Right atrium auricular region (tissue), 2 donors: ENCODE measurements at places on chromosomes 3 and 15. TPM values are rescaled to one million over a fixed set of nuclear protein-coding genes. Genes with fewer than 3 reads are reported as not detected.

SEMA6D gene
- 12.2 TPM for total RNA-seq

- DNase-seq = no peak
Measured at GRCh38 chr3:21158861-21159542, 592.0 kb downstream of the ZNF385D start.

- no peak for DNase-seq
Measured at GRCh38 chr15:37932549-37932948, 1.9 kb upstream of the TMCO5A start.

GRCh38 chr3:57127891-57128518 is 37.1 kb downstream of the IL17RD start:
- no peak for DNase-seq

DNA sequence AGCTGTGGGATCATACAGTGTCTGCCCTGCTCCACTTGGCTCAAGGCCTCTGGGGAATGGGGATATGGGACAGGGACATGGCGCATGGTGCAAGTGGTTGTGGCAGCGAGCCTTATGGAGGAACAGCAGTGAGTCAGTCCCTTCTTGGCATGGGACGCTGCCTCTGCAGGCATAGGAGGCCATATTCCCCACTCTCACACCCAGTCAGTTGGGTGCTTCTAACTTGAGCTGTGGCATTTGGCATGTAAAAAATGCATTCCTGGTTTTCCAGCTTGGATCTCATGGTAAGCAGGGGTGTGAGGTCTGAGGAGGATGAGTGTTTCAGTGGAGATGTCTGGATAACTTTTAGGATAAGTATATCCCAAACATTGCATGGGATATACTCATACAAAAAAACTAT is 31.6 kb upstream of the UBE2Q2 start:
- DNase-seq = no peak

DNA sequence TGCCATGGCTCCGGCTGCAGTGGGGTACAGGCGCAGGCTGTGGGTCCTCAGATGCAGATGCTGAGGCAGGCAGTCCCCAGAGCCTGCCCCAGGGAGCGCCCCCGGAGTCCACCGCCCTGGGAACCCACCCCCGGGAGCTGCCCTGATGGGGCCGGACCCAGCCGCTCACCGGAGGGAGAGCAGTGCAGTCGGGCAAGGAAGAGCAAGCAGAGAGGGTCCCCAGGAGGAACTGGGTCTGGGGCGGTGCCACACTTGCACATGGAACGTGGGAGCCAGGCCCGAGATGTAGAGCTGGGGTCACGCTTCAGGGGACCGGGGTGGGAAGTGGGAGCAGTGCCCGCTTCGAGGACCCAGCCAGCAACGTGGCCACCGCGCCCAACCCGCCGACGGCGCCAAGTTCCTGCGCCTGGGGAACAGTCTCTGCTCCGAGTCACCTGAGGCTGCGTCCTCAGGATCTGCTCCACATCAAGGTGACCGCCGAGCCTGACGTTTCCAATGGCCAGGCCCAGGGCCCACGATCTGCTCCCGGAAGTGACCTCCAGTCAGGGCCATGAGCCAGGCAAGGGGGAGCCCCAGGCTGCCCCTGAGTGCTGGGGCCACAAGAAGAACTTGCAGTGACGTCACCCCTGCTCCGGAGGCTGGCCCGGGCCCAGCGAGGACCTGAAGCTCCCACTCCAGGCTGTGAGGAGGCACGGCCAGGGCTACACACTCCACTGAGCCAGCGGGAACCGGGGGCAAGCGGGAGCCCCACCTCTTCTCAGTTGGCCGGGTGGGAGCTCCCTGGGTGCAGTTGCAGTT is 27.0 kb upstream of the TFG start:
- DNase-seq = no peak

GNAT1 gene
- not detected for total RNA-seq

CALML4 gene
- total RNA-seq = 0.52 TPM

PP2D1 gene
- total RNA-seq = not detected

SLC6A1 gene
- 4.1 TPM for total RNA-seq

DNA sequence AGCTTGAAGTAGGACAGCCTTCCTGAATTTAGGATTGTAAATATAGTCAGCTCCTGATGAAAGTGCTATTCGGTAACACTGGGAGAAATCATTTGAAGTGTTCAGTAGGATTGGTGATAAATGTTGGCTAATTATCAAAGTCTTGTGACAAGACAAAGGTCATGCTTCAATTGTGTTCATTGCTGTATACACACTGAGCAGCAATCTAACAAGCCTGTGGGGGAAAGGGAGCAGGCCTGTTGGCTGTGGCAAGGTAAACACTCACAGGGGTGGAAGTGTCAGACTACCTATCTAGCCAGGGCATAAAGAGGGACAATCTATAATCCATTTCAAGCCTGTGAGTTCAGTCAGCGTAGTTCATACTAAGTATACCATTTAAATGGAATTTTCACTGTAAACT is 111.0 kb upstream of the MANF start:
- DNase-seq = no peak

DNA sequence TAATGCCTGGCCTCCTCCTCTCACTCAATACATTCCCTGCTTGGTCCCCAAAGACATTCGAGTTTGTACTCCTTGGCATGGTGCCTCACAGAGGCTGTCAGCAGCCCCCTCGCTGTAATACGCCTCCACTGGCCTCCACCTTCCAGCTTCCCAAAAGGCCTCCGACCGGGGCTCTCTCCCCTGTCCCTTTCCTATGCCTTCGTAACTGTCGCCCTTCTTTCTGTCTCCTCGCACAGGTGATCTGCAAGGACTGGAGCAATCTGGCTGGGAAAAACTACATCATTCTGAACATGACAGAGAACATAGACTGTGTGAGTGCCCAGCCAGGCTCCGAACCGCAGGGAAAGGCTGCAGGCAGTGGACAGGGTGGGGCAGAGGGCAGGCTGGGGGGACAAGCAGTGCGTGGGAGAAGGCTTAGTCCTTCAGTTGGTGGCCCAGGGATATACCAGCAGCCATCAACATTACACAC is 10.7 kb upstream of the ABTB1 start:
- no peak for DNase-seq

- no peak for DNase-seq
Measured at GRCh38 chr15:36879568-36880222, 220.7 kb downstream of the MEIS2 start.

GRCh38 chr3:13483286-13483685 is 3.2 kb downstream of the HDAC11 start:
- DNase-seq = no peak

DNA sequence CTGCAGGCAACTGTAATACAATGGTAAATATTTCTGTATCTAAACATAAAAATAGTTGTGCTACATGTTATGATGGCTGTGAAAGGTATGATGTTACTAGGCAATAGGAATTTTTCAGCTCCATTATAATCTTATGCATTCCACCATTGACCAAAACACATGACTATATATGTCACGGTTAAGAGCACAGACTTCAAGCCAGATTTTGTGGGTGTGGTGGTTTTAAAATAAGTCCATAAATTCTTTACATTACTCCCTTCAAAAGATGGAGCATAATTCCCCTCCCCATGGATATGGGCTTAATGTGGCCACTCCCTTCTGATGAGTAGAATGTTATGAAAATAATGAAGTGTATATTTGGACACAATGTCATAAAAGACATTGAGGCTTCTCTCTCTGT is 88.4 kb upstream of the TBC1D5 start:
- no peak for DNase-seq

DNA sequence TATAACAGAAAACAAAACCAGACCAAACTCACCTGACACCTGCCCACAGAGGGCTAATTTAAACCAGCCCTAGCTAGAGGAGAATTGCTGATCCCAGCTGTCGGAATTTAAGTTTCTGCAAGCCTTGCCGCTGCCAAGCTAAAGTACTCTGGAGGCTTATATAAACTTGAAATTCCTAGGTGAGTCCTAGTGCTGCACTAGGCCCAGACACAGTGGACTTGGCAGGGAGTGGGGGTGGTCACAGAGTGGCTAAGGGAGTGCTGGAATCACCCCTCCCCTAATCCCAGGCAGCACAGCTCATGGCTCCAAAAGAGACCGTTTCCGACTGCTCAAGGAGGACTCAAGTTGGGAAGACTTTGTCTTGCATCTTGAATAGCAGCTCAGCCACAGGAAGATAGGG is 17.6 kb downstream of the TMCO5A start:
- no peak for DNase-seq

- peak; percentile 63 for DNase-seq
Measured at GRCh38 chr3:48273594-48274211, 32.8 kb downstream of the ZNF589 start.

TNIK gene
- 11.6 TPM for total RNA-seq

DNA sequence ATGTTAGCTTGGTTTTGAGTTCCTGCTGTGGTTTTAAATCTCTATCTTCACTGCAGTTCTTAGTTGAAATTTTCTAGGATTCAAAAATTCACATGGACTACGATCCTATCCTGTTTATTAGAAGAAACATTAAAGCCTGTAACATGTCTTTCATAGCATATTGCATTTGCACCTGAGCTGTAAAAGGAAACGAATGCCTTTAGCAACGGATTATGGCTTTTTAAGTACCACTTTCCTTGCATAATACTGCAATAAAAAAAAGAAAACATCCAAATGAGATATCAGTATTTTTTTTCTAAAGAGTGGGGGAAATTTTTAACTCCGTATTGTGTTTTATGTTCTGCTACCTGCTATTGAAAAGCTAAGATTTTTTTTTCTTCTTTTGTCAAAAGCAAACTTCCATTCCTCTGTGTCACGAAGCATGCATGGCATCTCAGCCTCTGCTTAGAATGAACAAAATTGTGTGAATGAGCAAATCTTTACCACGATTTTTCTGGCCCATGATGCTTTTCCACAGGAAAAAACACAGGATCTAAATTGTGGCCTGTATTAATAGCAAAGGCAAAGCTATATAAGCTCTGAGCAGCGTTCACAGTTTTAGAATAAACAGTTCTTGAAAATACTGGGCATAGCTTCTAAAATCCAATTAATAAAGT is 110.0 kb upstream of the CDIN1 start:
- no peak for DNase-seq

DNA sequence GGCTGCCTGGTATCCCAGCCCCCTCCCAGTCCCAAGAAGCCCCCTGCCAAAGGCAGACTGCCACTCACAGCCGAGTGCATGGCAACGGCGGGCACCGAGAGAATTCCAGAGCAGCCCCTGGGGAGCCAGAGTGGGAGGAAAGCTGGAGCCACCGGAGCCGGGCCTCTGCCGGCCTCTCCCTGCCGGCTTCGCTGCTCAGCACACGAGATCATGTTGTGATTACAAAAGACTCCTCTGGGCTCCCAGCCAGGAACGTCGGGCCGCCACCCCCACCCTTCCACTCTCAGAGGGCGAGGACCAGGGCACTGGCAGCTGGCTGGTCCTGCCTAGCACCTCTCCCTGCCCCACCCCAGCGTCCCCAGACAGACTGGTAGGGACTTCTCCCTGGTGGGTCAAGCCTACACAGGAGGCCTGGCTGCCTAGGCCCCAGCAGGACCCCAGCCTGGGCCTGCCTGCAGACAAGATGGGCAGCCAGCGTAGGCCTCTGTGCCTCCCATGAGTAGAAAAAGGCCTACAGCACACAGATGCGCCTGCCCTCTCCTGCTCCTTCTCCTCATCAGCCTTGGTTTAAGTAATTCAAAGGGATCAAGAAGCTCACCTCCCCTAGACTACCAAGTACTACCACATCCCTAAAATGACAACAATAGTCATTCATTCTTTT is at the start of gene CCDC9B:
CCDC9B (minus strand) TSS at position 200 of the 661 bp plus-strand sequence; CDS start at position 80, 120 bp downstream.
- DNase-seq = peak; percentile 91

DNA sequence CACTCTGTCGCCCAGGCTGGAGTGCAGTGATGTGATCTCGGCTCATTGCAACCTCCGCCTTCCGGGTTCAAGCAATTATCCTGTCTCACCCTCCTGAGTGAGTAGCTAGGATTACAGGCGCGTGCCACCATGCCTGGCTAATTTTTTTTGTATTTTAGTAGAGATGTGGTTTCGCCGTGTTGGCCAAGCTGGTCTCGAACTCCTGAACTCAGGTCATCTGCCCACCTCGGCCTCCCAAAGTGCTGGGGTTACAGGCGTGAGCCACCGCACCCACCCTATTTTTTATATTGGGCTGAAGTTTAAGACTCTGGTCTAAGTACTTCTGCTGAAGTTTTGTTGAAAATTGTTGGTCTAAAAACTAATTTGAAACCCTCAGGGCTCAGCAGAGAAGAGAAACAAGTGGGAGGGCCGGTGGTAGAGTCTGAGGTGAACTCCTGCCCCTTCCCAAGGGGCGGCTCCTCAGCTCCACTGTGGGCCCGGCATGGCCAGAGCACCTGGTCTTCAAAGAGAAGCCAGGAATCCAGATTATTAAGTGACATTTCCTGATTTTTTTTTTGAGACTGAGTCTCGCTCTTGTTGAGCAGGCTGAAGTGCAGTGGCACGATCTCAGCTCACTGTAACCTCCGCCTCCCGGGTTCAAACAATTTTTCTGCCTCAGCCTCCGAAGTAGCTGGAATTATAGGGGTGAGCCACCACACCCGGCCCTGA is 4.0 kb downstream of the HDAC11 start:
- no peak for DNase-seq

ADAMTSL3 gene
- 12.2 TPM for total RNA-seq

GRCh38 chr3:30667280-30667651 is 60.9 kb downstream of the TGFBR2 start:
- no peak for DNase-seq

- no peak for DNase-seq
Measured at GRCh38 chr3:60919296-60919695, 332.0 kb downstream of the FHIT start.

- DNase-seq = no peak
Measured at GRCh38 chr15:80405970-80406369, 1.8 kb downstream of the ARNT2 start.

- DNase-seq = no peak
Measured at GRCh38 chr3:187568171-187568570, 102.0 kb downstream of the SST start.

DNA sequence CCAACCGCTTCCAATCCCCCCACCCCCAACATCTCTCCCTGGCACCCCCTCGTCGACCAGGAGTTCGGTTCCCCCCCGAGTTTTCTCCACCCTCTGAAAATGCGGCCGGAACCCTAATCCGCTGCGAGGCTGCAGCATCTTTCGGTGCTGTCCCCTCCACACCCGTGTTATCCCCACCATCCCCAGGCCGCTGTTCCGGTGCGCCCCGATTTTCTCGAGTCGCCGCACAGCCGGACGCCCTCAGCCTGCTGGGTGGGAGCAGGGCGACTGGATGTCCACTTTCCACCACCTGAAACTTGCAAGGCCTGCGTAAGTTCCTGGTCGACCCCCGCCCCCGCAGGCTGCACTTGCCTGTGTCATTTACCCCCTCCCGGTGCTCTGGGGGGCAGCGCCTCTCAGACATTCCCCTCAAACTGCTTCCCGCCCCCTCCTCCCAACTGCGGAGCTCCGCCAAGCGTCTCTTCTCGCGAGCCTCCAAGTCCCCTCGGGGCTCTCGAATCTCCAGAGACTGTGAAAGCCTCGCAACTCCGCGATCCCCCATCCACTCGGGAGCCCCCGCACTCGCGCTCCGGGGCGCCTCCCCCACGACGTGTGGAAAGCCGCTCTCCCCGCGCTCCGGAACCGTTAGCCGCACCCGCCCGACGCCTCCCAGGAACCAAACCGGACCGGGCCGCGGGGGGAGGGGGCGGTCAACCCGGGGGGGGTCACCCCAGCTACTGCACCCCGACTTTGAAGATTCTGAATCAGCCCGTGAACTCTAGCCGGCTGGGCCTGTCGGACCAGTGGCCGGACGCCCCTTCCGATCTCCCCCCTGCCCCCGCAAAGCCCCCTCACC is 566 bp downstream of the ETV5 start:
- peak; percentile 60 for DNase-seq

MAGI1 gene
- 28.5 TPM for total RNA-seq

GRCh38 chr15:47669221-47669620 is 48.1 kb upstream of the SEMA6D start:
- DNase-seq = no peak

- DNase-seq = no peak
Measured at GRCh38 chr3:161389445-161390035, 18.2 kb upstream of the SPTSSB start.
